Esophagus muscularis mucosa (tissue), 4 donors: ENCODE measurements at places on chromosomes 6 and 20. TPM values are rescaled to one million over a fixed set of nuclear protein-coding genes. Genes with fewer than 3 reads are reported as not detected.

DNA sequence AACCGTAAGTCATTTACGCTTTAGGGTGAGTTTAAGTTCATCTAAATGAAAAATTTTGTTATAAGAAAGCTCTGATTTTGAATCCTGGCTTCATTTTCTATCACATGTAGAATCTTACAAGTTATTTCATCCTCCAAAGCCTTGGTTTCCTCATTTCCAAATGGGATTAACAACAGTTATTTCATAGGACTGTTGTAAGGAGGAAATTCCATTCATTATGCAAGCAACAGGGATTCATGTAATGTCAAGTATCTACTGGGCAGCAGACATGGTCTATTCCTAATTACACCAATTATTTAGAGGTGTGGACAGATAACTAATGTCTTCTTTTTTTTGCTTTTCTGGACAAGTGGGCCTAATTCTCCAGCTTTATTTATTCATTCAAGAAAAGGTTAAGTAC lies 154.0 kb downstream of the PDSS2 start:
- H3K27ac ChIP-seq, result no peak overlapping the region
- no peaks in the 10 kb centered on the region for H3K4me1 ChIP-seq
- DNase-seq, result no peak
- H3K27me3 ChIP-seq, result no peaks in the 10 kb centered on the region
- H3K36me3 ChIP-seq, result no peaks in the 10 kb centered on the region

DNA sequence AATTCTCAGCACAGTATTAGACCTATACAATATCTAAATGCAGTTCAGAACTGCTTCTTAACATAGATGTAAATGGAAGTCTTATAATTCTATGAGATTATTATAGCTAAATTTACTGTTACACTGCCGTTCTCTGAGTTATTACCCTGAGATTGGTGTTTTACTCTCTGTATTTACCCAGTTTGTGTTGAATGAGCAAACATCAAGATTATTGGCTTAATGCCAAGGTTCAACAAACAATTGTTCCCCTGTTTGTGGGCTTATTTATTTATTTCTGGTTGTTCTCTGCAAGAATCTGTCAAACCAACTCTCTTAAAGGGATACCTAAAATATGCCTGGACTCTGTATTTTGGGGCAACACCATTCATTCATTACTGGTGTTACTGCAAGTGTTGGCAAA lies 5.2 kb upstream of the STMND1 start:
- H3K4me3 ChIP-seq, result no peak overlapping the region
- no peak overlapping the region for H3K27ac ChIP-seq
- peaks cover 2% of the 10 kb centered on the region for H3K27me3 ChIP-seq
- no peak for DNase-seq
- H3K4me1 ChIP-seq, result peaks cover 5% of the 10 kb centered on the region

DNA sequence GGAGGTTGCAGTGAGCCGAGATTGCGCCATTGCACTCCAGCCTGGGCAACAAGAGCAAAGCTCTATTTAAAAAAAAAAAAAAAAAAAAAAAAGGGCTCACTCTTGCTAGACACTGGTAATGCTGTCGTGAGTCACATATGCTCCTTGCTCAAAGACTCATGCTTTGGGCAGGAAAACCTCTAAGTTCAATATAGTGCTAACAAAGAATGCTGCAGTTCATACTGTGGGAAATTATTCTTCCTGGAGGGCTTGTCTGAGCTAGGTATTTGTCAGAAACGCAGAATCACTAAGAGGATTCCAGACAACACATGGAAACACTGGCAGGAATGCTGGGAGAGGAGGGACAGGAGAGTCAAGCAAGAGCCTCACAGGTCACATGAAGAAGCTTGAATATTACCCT lies 2.3 kb upstream of the LYRM2 start:
- H3K27ac ChIP-seq, result no peak overlapping the region
- no peaks in the 10 kb centered on the region for H3K27me3 ChIP-seq
- peaks cover 19% of the 10 kb centered on the region for H3K4me1 ChIP-seq
- no peak for DNase-seq
- H3K4me3 ChIP-seq, result no peak overlapping the region

DNA sequence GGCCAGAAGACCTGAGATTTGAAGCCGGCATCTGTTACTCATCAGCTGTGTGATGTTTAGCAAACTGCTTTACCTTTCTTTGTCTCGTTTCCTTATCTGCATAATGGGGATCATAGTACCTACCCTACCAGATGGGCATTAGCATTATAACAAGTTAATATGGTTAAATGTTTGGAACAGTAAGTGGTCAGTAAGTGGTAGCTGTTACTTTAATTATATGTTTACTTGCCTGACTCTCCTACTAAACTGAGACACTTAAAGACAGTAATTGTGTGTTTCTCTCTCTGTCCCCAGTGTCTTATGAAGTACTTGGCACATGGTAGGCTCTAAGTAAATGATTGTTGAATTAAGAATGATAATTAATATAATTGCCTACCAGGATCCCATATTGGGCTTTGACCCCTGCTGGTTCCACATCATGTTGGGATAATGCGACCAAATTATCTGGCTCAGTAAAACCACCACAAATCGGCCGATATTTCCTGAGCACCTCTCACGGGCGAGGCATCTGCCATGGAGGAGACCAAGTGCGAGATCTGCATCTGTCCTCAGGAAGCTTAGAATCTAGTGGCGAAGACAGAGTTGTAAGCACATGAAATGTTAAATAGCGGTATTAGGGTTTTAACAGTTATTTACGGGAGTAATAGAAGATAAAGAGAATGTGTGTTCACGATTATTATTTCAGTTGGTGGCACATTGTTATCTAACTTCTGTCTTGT lies 31.4 kb downstream of the PTK7 start:
- no peak for DNase-seq
- no peaks in the 10 kb centered on the region for H3K4me1 ChIP-seq
- H3K27ac ChIP-seq, result no peak overlapping the region
- no peak overlapping the region for H3K4me3 ChIP-seq
- no peaks in the 10 kb centered on the region for H3K36me3 ChIP-seq

DNA sequence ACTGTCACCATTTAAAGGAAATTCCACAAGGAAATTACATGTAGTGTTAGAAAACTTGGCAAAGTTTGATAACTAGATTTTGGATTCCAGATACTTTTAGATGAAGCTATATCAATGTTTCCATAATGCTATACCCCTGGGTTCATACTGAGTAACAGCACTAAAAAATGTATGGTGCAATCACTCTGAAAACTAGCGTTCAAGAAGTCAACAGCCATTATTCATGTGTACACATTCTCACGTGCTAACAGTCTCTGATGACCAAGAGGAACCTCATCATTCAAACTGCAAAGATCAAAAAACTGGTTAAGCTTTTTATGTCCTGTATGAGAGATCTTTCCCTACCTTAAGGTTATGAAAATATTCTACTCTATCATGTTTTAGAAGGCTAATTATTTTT lies 197.6 kb downstream of the GMDS start:
- no peak for DNase-seq
- H3K4me3 ChIP-seq, result no peak overlapping the region
- no peak overlapping the region for H3K27ac ChIP-seq
- H3K36me3 ChIP-seq, result no peaks in the 10 kb centered on the region

PDYN gene
- total RNA-seq, result not detected
